Psoas muscle (tissue), 8 donors: ENCODE measurements at places on chromosomes 16 and 17. TPM values are rescaled to one million over a fixed set of nuclear protein-coding genes. Genes with fewer than 3 reads are reported as not detected.

DNA sequence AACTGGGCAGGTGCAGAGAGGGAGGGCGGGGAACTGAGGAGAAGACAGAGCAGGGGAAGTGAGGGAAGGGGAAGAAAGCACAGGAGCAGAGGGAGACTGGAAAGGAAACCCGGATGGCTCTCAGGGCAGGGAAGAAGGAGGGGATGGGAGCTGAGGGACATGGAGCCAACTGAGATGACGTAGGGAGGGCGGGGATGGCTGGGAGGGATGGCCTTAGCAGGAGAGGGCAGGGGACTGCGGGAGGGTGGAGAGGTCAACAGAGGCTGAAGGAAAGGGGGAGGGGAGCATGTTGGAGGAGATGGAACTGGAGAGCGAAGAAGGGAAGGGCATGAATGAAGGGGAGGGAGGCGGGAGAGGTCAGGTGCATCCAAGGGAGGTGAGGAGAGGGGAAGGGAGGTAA lies 81.9 kb downstream of the KCNJ12 start:
- no peak for DNase-seq

DNA sequence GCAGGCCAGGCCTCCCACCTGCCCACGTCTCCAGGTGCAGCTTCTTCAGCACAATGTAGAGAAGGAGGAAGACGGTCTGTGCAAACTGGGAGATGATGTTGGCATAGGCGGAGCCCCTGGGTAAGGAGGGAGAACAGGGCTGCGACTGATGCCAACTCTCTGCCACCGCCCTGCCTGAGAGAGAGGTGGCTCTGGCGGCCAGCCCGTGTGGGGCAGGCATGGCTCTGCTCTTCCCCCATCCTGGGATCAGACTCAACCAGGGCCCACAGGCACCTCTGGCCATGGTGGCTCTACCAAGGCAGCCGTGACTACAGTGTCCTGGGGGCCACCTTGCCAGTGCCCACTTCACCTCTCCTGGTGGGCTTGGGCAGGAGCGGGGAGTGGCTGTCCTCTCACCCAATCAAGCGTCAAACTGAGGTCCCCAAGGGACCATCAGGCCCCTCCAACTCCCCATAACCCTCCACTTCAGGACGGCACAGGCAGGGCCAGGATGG lies 8.6 kb downstream of the SLC47A2 start:
- no peak for DNase-seq

- no peak for DNase-seq
Observed at GRCh38 chr17:59714255-59714654, 6.8 kb downstream of the VMP1 start.

DNA sequence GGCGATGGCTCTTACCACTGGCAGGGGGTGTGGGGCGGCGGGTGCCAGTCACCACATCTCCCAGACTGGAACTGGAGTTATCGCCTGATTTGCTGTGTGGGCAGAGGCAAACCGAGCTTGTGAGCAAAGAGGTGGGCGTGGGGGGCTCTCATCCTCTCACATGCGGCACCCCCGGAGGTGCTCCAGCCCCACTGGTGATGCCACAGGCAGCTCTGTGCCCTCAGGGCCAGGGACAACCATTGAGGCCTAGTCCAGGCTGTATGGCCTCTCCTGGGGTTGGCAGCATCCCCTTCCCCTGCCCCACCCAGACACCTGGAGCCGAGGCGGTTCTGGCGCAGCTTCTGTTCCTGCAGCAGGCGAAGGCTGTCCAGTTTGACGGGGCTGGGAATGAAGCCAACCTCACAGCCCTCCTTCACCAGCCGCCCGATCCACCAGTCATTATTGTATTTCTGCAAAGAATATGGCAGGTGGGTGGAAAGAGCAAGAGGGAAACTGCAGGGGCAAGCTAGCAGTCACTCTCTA lies 10.9 kb downstream of the CACNB1 start:
- DNase-seq = no peak

The SLC5A11 gene
- total RNA-seq = 0.24 TPM

- peak; percentile 78 for DNase-seq
Observed at GRCh38 chr16:22321340-22322001, 24.3 kb downstream of the POLR3E start.

- no peak for DNase-seq
Observed at GRCh38 chr17:74276051-74276476, 2.0 kb downstream of the DNAI2 start.

DNA sequence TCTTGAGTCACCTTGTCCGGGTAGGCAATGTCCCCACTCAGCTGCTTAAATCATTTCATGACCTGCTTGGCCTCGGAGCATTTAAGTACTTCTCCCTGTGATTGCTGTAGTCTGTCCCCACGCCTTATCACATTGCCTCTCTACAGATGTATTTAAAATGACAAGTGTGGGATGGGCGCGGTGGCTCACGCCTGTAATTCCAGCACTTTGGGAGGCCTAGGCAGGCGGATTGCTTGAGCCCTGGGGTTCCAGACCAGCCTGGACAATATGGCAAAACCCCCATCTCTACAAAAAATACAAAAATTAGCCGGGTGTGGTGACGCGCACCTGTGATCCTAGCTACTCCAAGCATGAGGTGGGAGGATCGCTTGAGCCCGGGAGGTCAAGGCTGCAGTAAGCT lies 1.3 kb upstream of the GJC1 start:
- no peak for DNase-seq

The SLC2A4 gene
- total RNA-seq = 127 TPM

- no peak for DNase-seq
Observed at GRCh38 chr16:79092846-79093245, 507.7 kb downstream of the MAF start.

GRCh38 chr16:62967163-62967562 lies 930.9 kb upstream of the CDH8 start:
- DNase-seq = no peak

DNA sequence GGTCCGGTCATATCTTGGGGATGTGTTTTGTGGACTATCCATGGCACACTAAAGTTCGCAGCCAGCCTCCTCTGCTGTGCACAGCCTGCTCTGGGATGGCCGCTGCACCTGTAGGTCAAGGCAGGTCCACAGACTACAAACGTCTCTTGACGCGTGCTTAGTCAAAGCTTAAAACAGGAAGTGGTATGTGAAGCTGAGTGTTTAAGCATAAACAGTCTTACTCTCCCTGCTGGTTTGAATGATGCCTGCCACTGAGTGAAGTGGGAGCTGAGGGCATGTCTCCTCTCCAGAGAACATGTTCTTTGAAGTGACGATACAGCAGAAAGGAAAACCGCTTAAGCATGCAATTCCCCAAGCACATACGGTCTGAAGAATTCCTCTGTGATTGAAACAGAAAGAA lies 365.6 kb downstream of the SLC39A11 start:
- no peak for DNase-seq

- DNase-seq = no peak
Observed at GRCh38 chr17:33178681-33179080, 114.4 kb downstream of the ASIC2 start.

- DNase-seq = no peak
Observed at GRCh38 chr17:2266045-2266864, 37.3 kb downstream of the SMG6 start.

GRCh38 chr16:3814755-3815154 lies 65.8 kb downstream of the CREBBP start:
- DNase-seq = no peak

DNA sequence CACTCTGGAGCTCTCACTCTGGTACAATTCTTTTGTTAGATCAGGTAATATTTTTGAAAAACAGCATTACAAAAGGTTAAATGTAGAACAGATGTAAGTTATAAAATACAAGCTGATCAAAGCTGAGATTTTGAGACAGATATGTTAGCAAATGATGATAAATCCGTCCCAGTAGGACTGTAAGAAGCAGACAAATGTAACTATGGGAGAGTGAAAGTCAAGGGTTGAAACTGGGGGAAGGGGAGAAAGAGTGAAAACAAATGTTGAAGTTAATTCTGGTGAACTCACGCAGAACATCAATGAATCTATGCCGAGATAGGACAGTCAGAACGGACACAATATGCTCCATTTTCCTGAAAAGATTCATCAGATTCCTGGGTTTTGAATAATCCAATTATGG lies 298.9 kb upstream of the IRX5 start:
- DNase-seq = no peak

The TMIGD1 gene
- not detected for total RNA-seq

DNA sequence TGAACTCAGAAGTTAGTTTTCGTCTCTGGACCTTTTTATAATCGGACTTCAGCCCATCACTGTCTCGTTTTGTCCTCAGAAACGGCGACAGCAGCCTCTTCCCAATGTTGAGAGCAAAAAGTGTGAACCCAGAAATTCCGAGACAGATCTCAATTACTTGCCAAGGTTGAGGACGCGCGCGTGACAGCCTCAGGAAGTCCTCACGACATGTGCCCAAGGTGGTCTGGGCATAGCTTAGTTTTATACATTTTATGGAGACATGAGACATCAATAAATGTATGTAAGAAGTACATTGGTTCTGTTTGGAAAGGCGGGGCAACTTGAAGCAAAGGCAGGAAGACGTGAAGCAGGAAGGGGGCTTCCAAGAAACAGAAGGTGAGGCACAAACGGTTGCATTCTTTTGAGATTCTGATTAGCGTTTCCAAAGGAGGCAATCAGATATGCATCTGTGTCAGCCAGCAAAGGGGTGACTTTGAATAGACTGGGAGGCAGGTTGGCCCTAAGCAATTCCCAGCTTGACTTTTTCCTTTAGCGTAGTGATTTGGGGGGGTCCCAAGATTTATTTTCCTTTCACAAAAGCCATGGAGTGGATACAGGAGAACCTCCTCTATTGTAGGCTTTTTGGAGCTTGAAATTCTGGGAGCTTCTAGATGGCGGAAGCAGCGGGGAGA lies 583 bp upstream of the ZNF747 start:
- DNase-seq = no peak

The TPSB2 gene
- 3.3 TPM for total RNA-seq

GRCh38 chr16:23699100-23699499 lies 13.9 kb downstream of the ERN2 start:
- DNase-seq = no peak

GRCh38 chr17:55601874-55602364 lies 90.7 kb upstream of the SMIM36 start:
- no peak for DNase-seq

The RHBDF2 gene
- 6.6 TPM for total RNA-seq

GRCh38 chr16:46715769-46716305 lies 26.4 kb downstream of the ORC6 start:
- peak; percentile 37 for DNase-seq

DNA sequence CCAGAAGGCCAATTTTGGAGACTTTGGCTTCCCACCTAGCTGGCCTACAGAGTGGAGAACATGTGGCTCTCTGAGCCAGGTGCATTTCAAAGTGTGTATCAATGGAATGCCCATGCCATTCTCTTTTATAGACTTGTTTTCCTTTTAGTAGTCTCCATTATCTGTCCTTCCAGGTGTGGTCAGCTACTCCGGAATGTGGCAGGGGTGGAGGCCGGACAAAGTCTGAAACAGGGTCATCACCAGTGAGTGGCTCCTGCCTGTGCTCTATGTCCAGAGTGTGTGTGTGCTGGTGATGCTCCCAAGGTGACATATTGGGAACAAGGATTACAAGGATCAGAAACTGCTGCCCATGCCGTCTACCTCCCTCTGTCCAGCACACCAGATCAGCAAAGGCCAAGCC lies 3.8 kb upstream of the TMEM220 start:
- no peak for DNase-seq

The PABPN1L gene
- total RNA-seq = not detected

GRCh38 chr16:9311303-9311954 lies 220.0 kb downstream of the HAPSTR1 start:
- DNase-seq = no peak

DNA sequence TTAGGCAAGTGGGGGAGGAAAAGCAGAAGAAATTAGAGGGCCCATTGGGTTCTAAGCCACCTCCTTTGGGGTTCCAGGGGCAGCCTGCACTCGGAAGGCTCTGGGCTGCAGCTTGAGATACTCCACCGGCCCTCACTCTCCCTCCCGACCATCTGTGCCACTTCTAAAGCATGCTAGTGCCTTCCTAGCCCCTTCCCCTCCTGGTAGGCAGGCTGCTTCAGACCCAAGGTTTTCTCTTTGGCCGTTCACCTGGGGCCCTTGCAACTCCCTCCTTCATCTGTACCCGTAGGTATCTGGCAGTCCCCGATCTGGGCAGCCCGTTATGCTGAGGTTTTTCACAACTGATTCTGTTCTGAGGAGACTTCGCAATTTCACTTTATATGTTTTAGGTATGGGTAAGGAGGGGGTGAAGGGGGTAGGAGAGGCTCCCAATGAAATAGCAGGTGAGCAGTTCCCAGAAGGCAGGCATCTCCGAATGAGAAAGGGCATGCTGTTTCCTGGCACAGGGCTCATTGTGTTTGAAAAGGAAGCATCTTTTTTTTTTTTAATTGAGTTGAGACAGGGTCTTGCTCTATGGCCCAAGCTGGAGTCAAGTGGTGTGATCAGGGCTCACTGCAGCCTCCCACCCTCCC lies 98.7 kb downstream of the RAB11FIP4 start:
- DNase-seq = peak; percentile 15

- no peak for DNase-seq
Observed at GRCh38 chr16:87921236-87921773, 15.0 kb downstream of the CA5A start.

DNA sequence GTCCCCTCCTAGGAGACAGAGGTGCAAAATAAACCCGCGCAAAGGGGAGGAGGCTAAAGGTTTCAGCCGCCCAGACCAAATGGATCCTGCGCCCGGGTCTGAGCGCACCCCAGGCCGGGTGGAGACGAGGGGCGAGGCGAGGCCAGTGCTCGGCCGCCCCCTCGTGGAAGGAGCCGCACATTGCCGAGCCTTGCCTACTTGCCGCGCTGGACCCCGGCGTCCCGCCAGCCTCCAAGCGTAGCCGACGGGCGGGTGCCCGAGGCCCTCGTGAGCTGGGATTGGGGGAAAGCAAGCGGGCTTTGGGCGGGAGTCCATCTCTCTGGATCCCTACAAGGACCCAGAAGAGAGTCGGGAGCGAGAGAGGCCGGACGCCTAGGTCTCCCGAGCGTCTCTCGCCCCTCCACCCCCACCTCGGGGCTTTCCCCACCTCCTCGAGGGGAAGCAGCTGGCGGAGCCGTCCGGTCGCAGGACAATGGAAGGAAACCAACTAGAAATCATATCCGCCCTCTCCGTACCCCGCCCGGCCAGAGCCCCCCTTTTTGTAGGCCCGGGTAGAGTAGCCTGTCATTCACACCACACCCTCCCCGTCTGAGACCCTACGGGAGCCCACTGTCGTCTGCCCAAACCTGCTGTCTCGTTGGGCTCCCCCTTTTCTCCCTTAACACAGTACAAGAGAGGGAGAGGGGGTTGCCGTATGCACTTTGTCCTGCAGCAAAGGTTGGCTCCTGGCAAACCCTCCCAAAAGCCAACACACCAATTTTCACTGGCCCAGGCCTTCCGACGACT lies 664 bp upstream of the BCL6B start:
- DNase-seq = peak; percentile 92

- DNase-seq = no peak
Observed at GRCh38 chr17:66975614-66976378, 11.3 kb downstream of the CACNG4 start.

The ZG16 gene
- total RNA-seq = not detected

DNA sequence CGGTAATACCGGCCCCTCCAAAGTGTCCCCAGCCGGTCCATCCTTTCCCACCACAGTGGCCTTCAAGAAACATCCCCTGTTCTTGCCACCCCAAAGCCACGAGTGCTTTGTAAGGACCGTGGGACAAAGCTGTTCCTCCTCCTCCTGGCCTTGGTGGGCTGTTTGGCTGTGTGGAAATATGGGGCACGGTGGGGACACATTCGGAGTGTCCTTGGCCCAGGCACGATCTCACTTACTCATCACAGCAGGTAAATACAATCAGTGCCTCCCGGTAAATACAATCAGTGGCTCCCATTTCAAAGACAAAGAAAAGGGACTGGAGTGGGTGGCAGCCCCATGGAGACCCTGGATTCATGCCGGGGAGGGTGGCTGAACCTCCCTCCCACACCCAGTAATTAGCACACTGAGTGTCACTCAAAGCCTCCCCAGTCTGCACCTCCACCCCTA lies 10.4 kb downstream of the SCN4A start:
- no peak for DNase-seq
